ENCODE measurements at places on chromosomes 4 and X.

- no peak for DNase-seq
Observed at GRCh38 chr4:164109503-164109902, 615.0 kb downstream of the TMA16 start.

DNA sequence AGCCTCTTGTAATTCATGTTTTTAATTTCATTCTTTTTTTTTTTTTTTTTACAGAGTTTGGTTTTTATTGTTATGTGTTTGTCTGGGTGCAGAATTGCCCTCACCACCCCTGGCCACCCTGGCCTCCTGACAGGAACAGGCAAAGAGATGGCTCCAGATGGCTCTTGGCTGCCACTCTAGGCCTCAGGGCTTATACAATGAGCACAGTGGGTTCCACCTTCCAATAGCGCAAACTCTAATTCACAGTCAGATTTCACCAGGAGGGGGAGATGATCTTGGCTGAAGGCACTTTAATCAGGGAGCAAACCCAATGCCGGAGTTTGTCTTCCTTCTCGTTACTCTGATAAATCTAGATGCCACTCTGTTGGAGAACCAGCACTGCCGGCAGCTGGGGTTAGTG lies 24.8 kb downstream of the CPE start:
- no peak for DNase-seq

GRCh38 chr4:55625835-55626234 lies 10.3 kb downstream of the NMU start:
- DNase-seq = no peak

- DNase-seq = no peak
Observed at GRCh38 chr4:182507805-182508204, 264.6 kb downstream of the TENM3 start.

DNA sequence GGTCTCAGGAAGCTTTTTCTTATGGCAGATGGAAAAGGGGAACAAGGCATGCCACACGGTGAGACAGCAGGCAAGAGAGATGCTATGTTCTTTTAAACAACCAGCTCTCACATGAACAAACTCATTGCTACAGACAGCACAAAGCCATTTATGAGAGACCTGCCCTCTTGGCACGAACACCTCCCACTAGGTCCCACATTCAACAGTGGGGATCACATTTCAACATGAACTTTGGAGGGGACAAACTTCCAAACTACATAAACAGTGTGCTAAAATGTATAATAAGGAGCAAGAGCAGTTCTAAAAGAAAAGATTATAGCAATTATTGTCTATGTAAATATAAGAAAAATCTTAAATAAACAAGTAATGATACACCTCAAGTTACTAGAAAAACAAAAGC lies 391.8 kb upstream of the CPXCR1 start:
- no peak for DNase-seq

- no peak for DNase-seq
Observed at GRCh38 chr4:34362654-34363053, 1881.7 kb downstream of the ARAP2 start.

- no peak for DNase-seq
Observed at GRCh38 chrX:130111220-130112154, 1.2 kb upstream of the ELF4 start.

DNA sequence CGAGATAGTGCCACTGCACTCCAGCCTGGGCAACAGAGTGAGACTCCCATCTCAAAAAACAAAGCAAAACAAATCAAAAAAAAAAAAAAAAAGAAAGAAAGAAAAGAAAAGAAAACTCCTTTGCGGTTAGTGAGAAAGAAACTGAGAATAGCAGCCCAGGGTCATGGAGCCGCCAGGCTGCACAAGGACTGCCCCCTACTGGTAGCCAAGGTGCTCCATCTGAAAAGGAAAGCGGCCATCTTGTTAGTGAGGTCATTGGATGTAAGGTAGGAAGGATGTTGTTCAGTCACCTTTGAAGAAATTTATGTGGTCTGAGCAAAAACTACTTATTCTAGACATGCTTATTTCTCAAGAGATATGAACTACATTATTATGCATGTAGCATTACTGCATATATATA lies 660.6 kb upstream of the TENM3 start:
- DNase-seq = no peak

GRCh38 chr4:6192245-6192644 lies 8.1 kb downstream of the JAKMIP1 start:
- no peak for DNase-seq

DNA sequence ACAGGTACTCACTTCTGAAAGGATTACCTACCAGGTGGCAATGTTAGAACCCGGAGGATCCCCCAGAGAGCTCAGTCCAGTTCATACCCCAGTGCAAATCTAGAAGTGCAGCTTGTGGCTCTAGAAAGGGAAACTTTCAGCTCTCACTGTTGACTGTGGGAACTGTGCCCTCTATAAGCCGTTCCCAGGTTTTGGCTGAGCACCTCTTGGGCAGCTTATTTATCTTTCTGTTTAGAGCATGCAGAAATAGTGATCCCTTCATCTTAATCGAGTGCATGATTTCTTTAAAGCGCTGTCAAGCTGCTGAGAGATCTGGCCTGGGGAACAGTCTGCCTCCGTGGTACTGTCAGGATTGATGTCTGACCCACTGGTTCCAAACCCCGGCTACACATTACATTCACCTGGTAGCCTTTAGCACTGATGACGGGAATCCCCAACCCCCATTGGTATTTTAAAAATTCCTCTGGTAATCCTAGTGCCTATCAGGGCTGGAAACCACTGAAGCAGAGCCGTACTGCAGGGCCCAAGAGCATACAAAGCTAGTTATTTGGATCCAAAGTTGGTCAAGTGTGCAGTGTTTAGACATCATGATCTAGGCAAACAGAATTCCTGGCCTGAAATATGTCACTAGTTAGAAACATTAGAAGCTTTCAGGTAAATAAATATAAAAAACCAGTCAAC lies 103.2 kb downstream of the KLHL8 start:
- DNase-seq = no peak

DNA sequence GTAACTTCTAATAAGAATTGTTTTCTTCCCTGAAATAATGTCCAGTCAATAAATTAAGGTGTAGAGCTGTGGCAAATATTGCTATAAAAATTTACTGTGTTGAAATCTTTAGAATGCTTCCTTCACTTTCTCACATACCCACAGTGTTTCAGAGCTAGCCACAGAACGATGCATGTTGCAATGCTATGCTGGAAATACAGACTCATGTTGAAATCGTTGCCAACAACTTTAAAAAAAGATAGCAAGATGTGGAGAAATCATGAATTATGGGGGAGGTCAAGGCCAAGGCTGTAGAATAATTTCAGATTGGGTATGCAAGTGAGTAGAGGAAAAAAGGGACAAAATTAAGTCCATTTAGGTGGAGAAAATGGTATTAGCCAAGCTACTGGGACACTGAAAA lies 204.8 kb downstream of the VEGFC start:
- DNase-seq = no peak

GRCh38 chrX:24657671-24658386 lies 10.7 kb upstream of the PCYT1B start:
- DNase-seq = no peak

DNA sequence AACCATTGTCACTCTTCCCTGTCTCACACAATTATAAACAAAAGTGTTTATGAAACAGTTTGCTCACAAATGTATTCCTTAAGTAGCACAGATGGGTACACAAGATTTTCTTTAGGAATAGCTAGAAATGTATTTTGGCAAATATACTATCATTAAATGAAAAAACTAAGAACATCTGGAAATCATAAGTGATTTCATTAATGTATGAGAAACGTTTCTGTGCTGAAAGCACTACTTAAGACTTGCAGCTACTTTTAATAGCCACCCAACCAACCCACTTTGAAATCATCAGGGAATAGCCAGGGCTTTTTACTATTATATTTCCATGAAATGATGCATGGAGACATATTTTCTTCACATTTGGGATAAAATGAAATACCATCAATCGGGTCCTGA lies 62.3 kb upstream of the NAP1L5 start:
- DNase-seq = no peak

GRCh38 chrX:40573763-40574162 lies 7.0 kb upstream of the ATP6AP2 start:
- DNase-seq = no peak

- no peak for DNase-seq
Observed at GRCh38 chr4:185238750-185239149, 29.4 kb downstream of the SNX25 start.

GRCh38 chrX:724256-724655 lies 93.7 kb downstream of the SHOX start:
- DNase-seq = no peak

Data from KG1 (cell line).